CD4-positive, CD25-positive, alpha-beta regulatory T cell (primary cell): ENCODE measurements at places on chromosomes 16 and 17. TPM values are rescaled to one million over a fixed set of nuclear protein-coding genes. Genes with fewer than 3 reads are reported as not detected.
A peak's percentile ranks its signal among the peaks of the same experiment; 100 is the strongest.

DNA sequence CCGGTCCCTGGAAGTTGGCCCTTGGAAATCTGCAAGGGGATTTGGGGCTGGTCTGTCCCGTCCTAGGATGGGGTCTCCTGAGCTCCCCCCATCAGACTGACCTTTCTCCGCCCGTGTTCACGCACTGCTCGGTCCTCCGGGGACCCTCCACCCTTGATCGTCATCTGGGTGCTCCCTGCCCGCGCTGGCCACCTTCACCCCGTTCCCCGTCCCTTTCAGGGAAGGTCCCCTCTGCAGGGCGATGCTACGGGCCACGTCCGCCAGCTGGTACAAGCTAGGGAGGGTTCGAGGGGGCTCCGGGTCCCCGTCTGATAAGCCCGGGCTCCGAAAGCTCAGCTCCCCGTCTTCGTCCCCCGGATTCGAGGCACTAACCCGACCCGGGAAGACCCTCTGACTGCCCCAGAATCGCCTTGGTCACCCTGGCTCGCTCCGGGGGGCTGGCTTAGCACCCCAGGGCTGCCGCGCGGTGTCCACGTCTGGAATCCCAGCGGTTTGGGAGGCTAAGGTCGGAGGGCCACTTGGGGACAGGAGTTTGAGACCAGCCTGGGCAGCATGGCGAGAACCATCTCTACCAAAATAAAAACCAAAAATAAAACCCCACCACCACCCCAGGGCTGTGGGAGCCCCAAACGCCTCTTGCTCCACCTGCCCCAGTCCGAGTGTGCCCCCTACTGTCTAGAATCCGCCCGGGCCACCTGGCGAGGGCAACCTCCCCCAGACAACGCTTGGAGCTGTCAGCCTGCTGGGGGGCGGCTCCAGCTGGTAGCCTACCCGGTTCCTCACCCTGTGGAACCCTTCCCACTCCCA is 1.1 kb upstream of the SLC43A2 start:
- DNase-seq, result peak; percentile 72

DNA sequence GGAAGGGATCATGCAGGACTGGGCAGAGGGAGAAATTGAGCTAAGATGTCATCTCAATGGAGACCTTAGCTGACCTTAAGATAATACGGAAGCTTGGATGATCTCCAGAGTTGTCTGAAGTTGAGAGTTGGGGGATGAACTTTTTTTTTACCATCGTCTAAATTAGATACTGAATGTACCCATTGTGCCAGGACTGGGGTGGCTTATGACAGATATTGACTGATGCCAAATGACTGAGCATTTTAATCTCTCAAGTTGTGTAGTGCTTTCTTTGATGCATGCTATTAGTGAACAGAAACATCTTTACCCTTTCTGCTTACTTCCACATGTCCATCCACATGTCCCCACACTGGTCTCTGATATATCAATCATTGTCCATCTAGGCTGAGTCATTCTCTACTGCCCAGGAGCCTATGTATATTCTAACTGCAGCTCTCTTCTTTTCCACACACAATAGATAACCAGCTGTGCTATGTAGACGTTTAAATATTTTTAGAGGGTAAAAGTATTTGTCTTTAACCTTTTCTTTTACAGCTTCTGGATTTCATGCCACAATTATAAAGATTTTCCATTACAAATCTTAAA is 60.2 kb upstream of the ZKSCAN2 start:
- no peak for DNase-seq

DNA sequence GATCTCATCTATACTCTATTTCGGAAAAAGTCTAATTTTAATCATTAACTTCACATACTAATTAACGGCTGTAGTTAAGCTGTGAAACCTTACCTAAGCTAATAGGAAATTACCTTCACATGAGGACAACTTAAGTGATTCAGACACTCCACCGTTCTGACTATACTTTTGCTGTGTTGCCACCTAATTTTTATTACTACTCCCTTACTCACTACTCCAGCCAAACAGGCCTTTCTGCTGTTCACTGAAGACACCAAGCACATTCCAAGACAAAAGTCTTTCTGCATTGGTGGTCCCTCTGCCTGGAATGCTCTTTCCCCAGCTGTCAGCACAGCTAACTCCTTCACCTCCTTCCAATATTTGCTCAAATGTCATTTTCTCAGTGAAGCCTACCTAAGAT is 1.3 kb downstream of the CMTR2 start:
- DNase-seq, result no peak

DNA sequence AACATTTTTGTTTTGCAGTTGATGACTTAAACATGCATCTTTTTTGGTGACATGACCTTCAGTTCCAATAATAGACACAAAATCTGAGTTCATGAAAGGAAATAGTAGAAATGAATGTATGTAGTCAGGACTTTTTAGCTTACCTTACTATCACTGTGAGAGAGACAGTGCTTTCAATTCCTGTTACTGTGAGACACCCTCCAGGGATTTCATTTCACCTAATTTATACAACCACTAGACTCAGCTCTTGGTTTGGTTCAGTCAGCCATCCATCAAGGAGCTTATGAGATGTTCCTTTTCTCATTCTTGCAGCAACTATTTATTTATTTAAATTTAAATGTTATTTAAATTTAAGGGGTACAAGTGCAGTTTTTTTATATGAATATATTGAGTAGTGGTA is 77.9 kb downstream of the MAP2K4 start:
- DNase-seq, result no peak

- no peak for DNase-seq
Measured at GRCh38 chr17:72772331-72772821, 320.1 kb downstream of the SLC39A11 start.

DNA sequence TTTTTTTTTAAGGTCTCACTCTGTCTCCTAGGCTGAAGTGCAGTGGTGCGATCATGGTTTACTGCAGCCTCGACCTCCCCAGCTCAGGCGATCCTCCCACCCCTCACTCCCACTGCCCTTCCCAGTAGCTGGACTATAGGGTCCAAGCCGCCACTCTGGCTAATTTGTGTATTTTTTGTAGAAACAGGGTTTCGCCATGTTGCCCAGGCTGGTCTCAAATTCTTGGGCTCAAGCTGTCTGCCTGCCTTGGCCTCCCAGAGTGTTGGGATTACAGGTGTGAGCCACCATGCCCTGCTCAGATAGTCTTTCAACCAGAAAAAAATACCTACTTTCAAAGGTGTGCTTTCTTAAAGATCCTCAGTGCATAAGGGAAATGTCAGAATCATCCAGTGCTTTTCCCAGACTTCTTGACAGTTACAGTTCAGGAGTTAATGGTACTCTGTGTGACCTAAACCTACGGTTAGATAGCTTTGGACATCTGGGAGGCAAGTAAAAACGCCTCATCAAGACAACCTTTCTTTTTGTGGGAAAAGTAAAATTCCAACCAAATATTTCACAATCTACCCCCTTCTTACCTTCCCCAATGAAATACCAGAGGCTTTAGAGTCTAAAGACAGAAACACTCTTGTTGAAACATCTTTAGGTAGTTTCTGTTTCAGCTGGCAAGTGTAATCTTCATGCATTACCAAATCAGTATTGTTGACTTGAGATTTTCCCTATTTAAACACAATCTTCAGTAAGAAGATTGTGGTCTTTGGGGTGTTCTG is 6.8 kb downstream of the RSPRY1 start:
- DNase-seq, result no peak

GRCh38 chr17:81386141-81386645 is 9.1 kb upstream of the BAHCC1 start:
- DNase-seq, result no peak

ZSCAN10 gene
- total RNA-seq, result 0.81 TPM

ARSG gene
- 21.8 TPM for total RNA-seq

HSDL1 gene
- total RNA-seq, result 17.3 TPM

CD300LB gene
- not detected for total RNA-seq

LYZL6 gene
- not detected for total RNA-seq
